ENCODE measurements at places on chromosomes 5 and 9. TPM values are rescaled to one million over a fixed set of nuclear protein-coding genes. Genes with fewer than 3 reads are reported as not detected.

GRCh38 chr5:43304525-43304924, 8.7 kb downstream of the HMGCS1 start:
- no peak for DNase-seq

- no peak for DNase-seq
Observed at GRCh38 chr9:74511333-74511732, 14.2 kb downstream of the RORB start.

DNA sequence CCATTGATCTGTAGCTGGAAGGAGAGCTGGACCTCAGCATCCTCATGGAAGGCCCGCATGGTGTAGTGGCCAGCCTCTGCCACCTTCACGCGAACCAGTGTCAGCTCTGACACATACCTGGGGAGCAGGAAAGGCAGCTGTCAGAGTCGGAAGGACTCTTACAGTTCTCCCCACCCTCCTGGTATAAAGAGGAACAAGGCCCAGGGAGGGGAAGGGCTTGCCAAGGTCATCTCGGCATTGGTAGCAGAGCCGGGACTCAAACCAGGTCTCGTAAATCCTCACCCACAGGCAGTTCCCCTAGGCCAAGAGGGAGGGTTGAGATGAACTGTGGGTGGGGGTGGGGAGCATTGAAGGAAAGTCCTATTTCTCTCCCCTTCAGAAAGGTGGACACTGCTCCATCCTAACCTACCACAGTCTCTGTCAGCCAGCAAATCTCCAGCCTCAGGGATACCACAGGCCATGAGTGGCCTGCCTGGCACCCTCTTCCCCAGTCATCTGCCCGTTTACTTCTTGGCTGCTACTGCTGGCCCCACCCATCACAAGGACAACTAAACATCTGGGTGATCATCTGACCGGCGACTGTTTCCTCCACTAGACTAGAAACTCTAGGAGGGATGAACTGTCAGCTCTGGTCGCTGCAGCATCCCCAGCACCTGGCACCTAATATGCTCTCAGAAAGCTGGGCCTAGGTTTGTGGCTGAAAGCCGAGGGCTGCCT, 23.5 kb downstream of the PDGFRB start:
- peak; percentile 26 for DNase-seq

DNA sequence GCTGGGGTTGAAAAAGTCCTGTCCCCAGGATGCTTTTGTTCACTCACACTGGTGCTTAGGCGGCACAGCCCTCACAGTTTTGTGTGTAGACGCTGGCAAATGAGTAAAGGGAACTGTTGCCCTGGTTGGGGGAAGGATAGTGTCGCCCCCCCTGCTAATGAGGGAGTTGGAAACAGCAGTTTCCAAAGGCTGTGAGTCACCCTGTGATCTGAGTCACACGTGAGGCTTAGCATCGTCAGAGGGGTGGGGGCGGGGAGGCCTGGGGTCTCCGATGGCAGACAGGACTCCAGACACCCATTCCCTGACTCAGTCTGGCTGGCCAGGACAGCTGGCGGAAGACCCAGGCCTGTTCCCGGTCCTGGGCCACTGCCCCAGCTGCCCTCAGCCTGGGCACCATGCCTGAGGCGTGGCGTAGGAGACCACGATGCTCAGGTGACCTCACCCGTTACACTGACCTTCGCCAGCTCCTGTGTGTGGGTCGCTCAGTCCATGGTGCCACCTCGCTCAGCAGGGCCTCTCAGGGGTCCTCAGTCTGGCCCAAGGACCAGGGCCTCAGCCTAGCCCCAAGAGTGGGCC, 2.9 kb downstream of the DNAJB5 start:
- peak; percentile 78 for DNase-seq

GRCh38 chr9:84823421-84824271, 154.1 kb downstream of the NTRK2 start:
- DNase-seq, result no peak

DNA sequence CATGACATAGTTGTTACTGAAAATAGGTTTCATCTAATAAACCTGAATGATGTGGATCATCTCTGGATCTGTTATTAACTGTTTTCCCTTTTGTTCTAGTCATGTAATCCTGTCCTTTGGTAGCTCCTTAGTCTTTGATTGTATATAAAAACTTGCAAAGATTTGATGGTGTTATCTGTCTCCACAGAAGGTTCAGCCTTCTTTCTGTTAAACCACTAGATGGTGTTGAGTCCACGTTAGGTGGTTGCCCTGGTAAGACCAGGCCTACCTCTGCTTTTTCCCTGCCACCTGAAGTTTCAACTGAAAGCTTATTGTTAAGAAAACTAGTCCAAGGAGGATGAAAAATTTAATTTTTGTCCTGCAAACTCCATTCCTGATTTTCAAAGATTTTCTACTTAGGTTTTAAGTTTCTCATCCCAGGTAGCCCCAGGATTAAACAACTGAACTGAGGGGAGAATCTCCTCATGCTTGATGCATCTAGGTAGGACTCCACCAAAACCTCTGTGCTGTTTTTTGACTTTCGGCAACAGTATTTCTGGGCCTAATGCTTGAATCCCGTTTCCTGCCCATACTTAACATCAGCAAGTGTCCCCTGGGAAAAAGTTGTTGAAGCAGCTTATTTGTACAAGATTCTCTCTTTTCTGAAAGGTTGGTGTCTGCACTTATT, 68.5 kb downstream of the RICTOR start:
- peak; percentile 16 for DNase-seq

- no peak for DNase-seq
Observed at GRCh38 chr5:180495991-180496741, 2.0 kb downstream of the CNOT6 start.

DNA sequence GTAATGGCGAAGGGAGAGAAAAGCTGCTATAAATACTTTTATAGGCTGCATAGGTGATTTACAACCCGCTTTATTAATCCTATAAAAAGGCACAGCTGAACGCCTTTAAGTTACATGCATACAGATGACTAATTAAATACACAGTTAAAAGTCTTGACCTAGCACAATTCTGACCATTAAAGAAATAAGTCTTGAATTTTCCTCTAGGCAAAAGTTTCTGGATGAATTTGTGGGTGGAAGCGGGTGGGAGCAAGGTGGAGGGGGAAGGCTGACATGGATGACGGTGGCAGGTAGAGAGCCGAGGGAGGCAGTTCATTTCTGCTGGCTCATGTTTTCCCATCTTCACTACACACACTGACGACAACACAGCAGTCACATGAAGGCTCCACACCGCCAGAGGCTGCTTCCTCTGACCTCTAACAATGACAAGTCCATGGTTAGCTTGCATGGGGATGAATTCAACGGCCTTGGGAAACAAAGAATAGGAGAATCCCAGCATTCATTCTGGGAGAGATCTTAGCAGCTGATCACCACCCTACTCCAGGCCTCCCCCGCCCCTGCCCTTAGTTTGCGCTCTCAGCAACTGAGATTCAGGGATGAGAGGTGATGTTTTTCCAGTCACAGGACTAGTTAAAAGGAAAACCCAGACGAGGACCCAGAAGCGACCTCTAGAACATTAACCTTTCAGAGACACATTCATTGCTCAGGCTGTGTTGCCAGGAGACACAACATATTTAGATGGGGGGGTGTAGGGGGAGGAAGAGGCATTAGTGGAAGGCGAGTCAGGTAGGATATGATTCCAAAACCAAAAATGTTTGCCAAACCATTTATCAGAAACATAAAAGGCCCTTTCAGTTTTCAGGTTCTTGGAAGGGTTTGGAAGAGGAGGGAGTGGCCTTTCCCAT, 329.3 kb downstream of the PIK3R1 start:
- DNase-seq, result no peak

DNA sequence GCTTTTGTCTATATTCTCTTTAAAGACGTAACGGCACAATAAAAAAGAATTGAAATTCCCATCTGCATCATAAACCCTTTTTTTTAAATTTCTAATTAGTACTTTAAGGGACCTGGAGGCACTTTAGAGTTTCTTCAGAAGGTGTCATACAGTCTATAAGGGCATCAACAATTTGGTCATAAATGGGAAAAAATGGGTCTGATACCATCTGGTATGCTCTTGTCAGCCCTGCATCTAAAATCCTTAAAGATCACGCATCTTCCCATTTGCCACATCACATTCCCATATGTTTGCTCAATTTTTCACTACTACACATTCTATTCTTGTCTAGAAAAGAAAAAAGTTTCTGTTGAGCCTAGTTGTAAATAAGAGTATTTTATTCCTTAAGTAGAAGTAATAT, 53.8 kb downstream of the COX7C start:
- no peak for DNase-seq

GRCh38 chr5:170701334-170701733, 82.2 kb upstream of the GABRP start:
- no peak for DNase-seq

The GALNT12 gene
- total RNA-seq, result not detected

The FOXB2 gene
- not detected for total RNA-seq

- DNase-seq, result no peak
Observed at GRCh38 chr5:1116977-1117376, 5.1 kb upstream of the SLC12A7 start.

DNA sequence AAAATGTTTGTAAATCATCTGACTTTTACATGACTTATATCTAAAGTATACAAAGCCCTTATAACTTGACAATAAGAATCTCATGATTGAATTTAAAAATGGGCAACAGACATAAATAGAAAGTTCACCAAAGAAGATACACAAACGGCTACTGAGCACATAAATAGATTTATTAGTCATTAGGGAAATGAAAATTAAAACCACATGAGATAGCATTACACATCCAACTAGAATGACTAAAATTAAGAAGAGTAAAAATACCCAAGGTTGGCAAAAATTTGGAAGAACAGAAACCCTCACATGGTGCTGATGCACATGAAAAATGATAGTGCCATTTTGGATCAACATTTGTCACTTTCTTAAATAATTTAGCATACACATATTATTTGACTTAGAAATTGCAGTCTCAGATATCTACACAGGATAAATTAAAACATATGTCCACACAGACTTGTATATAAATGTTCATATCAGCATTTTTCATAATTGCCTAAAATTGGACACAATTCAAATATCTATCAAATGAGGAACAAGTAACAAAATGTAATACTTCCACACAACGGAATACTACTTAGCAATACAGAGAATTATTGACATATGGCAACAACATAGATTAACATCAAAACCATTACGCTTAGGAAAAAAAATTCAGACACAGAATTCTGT, 359.1 kb upstream of the DAB2 start:
- peak; percentile 60 for DNase-seq

DNA sequence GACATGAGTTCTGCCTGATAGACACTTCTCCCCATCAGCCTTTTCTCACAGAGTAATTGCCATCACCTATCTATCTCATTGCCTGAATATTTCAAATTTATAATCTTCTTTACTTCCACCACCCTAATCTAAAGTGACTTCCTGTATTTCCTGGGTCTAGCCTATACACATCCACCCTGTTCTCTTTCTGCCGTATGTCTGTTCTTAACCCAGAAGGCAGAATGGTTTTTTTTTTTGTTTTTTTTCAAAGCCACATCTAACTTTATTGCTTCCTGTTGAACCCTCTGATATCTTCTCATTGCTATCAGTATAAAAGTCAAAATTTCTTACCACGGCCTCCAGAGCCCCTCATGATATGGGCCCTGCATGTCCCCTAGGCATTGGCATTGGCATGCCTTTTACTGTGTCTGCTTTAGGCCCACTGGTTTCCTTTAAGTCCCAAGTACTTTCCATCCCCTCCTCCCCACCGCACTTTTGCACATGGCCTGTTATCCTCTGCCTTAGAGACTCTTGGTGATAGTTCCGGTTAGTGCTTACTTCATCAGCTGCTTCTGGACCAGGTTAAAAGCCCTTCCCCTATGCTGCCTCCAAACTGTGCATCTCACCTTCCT, 159.9 kb downstream of the MAN2A1 start:
- DNase-seq, result no peak

The ARL14EPL gene
- not detected for total RNA-seq

GRCh38 chr9:18071651-18072060, 402.3 kb upstream of the ADAMTSL1 start:
- peak; percentile 7 for DNase-seq

DNA sequence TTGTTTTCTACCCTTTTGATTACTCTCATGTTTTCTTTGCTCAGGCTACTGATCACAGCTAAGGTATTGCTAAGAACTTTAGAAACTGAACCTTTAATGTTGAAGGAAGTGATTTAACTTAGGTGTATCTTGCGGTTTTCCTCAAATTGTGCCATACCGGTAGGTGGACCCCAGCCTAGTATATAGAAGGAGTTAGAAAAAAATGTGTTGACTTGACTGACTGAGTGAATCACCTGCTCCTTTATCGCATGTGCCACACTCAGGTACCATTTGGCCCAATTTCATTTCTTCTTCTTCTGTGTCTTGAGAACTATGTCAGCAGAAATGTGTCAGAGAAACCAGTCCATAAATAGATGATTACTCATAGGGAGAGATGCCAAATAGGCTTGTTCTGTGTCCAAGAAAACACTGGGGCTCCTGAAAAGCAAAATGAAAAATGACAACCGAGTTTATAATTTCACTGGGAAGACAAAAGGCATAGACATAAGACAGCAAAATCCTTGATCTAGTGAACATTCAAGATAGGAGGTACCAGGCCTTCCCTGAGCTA, 19.4 kb downstream of the PLPPR1 start:
- no peak for DNase-seq

- no peak for DNase-seq
Observed at GRCh38 chr9:90022474-90022873, 417.7 kb downstream of the GADD45G start.

- DNase-seq, result peak; percentile 31
Observed at GRCh38 chr9:117718085-117718484, 13.9 kb downstream of the TLR4 start.

DNA sequence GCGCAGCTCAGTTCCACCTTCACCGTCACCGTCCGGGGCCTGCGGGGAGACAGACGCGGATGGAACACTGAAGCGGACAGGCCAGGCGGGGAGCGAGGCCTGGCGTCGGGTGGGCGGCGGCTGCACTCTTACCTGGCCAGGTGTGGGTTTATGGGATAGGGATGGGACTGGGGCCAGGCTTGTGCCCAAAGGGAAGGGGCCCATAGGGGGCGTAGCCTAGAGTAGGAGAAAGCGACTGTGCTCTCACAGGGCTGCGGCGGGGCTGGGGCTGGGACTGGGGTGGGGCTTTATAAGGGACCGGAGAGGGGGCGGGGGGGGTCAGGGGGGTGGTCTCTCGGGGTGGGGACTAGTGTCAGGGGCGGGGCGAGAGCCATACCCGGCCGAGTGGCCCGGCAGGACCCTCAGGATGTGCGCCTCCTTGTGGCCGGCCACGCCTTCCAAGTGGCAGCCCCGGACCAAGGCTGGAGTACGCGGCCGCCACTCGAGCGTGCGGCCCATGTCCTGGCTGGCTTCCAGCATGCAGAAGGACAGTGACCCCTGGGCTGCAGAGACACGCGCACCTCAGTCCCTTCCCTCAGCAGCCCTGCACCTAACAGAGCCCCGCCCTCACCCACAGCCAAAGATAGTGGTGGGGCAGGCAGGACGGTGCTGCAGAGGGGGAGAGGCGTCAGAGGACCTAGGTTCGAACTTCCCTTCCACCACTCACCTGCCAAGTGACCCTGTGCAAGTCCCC, 22.8 kb downstream of the FPGS start:
- DNase-seq, result no peak

DNA sequence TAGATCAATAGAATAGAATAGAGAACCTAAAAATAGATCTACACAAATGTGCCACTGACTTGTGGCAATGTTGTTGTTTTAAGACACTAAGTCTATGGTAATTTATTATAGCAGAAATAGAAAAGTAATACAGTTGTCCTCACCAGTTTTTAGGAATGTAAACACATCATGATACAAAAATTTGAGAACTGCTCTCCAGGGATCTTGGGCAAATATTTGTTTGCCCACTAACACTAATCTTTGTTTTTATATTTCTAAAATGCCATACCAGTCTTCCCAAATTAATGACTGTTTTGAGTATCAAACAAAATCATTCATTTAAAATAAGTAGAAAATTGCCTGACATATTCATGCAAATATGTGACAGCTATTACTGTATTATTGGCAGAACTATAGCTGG, 297.6 kb downstream of the BRINP1 start:
- DNase-seq, result no peak

The GGTA1 gene
- total RNA-seq, result not detected

Data from HFFc6 (cell line).